ENCODE measurements at places on chromosomes 5 and 9. TPM values are rescaled to one million over a fixed set of nuclear protein-coding genes. Genes with fewer than 3 reads are reported as not detected.

The TPRN gene
- total RNA-seq = 6.6 TPM

The FBXW2 gene
- total RNA-seq = 17.9 TPM

The SOX30 gene
- total RNA-seq = 0.11 TPM

The GMCL2 gene
- total RNA-seq = 0.14 TPM

The ZNF483 gene
- total RNA-seq = 50.9 TPM

The OSMR gene
- total RNA-seq = 0.46 TPM

The SPATA31E1 gene
- 0.16 TPM for total RNA-seq

The RASGRF2 gene
- 2.5 TPM for total RNA-seq

The ELOVL7 gene
- 2.2 TPM for total RNA-seq

The SAXO1 gene
- total RNA-seq = 0.30 TPM

The LSM11 gene
- 9.1 TPM for total RNA-seq

The PMPCA gene
- 39.6 TPM for total RNA-seq

The F2RL2 gene
- 5.5 TPM for total RNA-seq

The OTP gene
- total RNA-seq = 0.17 TPM

The HBEGF gene
- total RNA-seq = 0.56 TPM

The SPINK4 gene
- total RNA-seq = not detected

The OCLN gene
- total RNA-seq = 1.8 TPM

The SGCD gene
- total RNA-seq = 56.9 TPM

The PRR7 gene
- total RNA-seq = 5.7 TPM

The ZNF883 gene
- total RNA-seq = 10.0 TPM

The GCNT4 gene
- 0.07 TPM for total RNA-seq

The DOCK2 gene
- total RNA-seq = 109 TPM

The TMEFF1 gene
- total RNA-seq = not detected

The CCNI2 gene
- total RNA-seq = 3.0 TPM

The LPCAT1 gene
- 16.8 TPM for total RNA-seq

The PCDHGA1 gene
- total RNA-seq = 0.76 TPM

The UBAP2 gene
- 18.0 TPM for total RNA-seq

The DAB2 gene
- total RNA-seq = 1.6 TPM

The SLIT3 gene
- total RNA-seq = 137 TPM

The PTPN3 gene
- 11.5 TPM for total RNA-seq

The GABRA6 gene
- not detected for total RNA-seq

The MUSK gene
- total RNA-seq = 0.28 TPM

The SLCO6A1 gene
- 1.0 TPM for total RNA-seq

The MEIKIN gene
- not detected for total RNA-seq

The CBY3 gene
- total RNA-seq = 2.5 TPM

The STARD4 gene
- total RNA-seq = 41.9 TPM

The IL13 gene
- total RNA-seq = not detected

The IL7R gene
- total RNA-seq = 1.5 TPM
